ENCODE measurements at places on chromosomes 3 and 15.

- no peak for DNase-seq
These were observed 71.8 kb downstream of the CEMIP start for GRCh38 chr15:80850941-80851451.

DNA sequence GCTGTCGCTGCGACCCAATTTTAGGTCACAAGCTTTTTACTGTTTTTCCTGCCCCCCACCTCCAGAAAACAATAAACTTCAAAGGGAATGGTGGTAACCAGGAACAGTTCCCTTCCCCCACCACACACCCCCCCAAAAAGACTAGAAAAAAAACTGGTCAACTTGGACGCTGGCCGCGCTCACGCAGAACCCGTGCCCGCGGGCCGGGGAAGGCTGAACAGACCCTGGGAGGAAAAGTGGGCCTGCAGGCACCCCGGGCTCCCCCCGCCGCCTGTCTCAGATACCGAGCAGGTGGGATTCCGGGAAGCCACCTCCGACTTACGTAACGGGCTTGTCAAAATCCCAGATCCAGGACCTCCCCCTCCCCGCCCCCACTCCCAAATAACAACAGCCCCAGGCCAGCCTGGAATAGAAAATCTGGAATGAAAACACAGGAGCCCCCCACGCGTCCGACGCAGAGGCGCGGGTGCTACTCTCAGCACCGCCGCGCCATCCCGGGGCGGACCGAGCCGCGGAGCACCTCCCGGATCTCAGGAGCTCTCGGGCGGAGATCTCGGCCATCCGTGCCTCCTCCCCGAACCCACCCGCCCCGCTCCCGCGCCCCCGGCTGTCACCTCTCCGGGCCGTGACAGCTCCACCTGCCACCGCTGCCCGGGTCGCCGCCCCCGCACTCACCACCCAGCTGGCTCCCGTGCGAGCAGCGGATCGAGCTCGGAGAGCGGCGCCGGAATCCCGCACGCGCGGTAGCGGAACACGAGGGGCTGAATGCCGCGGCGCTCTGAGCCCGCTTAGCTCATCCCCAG, 557 bp downstream of the DENND4A start:
- no peak for DNase-seq

- no peak for DNase-seq
These were observed 118.3 kb upstream of the FOXB1 start for GRCh38 chr15:59885832-59886231.

GRCh38 chr3:43882976-43883680, 192.4 kb downstream of the ABHD5 start:
- no peak for DNase-seq

DNA sequence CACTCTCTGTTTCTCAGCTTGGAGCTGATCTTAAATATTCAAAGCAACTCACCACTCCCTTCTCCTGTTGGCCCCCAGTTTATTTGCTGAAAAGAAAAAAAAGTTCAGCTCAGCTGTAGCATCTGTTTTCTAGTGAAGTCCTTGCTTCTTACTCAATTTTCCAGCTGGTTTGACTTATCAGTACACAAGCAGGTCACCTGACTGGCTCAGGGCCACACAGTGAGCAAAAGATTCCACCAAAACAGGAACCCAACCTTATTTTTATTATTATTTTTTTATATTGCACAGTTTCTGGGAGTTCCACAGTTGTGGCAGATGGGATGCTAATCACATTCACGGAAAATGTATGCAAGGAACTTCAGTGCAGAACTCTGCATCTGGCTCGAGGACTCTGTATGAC, 390.7 kb upstream of the RGMA start:
- no peak for DNase-seq

- no peak for DNase-seq
These were observed 874 bp downstream of the INO80 start for GRCh38 chr15:41115161-41115651.

Data from MM.1S (cell line).